ENCODE measurements at places on chromosomes 13 and 19. TPM values are rescaled to one million over a fixed set of nuclear protein-coding genes. Genes with fewer than 3 reads are reported as not detected.
A peak's percentile ranks its signal among the peaks of the same experiment; 100 is the strongest.

GRCh38 chr13:114025405-114025713, 51.5 kb upstream of the C13orf46 start:
- no peak for DNase-seq

- peak; percentile 93 for DNase-seq
These were observed 7.5 kb upstream of the ARHGEF18 start for GRCh38 chr19:7340959-7341837.

- no peak for DNase-seq
These were observed 344.9 kb downstream of the LIG4 start for GRCh38 chr13:107870400-107870799.

GRCh38 chr13:91893040-91893439, 494.6 kb downstream of the GPC5 start:
- DNase-seq: no peak

PALM gene
- total RNA-seq: 54.3 TPM
